Activated CD4-positive, CD25-positive, alpha-beta regulatory T cell (primary cell): ENCODE measurements at places on chromosomes 1 and 21.

- DNase-seq: no peak
Observed at GRCh38 chr1:240414237-240414636, 197.7 kb downstream of the GREM2 start.

DNA sequence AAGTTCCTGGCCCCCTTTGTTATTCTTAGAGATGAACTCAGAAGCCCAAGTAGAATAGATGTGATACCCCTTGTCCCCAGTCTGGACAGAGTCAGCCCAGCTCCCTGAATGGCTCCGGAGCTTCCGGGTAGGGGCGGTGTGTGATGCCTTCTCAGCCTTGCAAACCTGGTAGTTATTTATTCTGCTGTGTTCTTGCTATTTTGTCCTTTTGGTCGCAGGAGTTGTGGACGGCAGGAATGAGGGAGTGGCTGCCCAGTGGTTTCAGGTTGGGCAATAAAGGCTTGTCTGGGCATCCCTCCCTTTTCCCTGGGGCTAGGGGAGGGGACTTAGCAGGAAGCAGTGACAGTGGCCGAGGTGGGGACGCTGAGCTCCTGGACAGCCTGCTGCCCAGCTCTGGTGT lies 2.8 kb downstream of the PTPRU start:
- no peak for DNase-seq

DNA sequence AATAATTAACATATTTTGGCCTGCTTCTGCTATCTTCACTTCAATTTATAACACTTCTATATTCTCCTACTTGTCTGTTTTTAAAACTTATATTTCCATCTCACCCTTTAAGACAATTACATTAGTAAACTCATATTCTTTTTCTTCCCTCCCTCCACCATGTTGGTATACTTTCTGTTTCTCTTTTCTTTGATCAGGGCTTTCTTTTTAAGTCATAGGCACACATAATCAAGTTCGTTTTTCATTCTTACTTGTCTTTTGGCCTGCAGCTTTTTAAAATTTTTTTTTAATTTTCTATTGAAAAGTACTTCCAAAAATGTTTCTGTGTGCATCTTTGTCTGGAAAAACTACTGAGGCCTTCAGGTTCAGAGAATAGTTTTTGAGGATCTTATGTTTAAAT lies 2.3 kb downstream of the PYHIN1 start:
- no peak for DNase-seq

DNA sequence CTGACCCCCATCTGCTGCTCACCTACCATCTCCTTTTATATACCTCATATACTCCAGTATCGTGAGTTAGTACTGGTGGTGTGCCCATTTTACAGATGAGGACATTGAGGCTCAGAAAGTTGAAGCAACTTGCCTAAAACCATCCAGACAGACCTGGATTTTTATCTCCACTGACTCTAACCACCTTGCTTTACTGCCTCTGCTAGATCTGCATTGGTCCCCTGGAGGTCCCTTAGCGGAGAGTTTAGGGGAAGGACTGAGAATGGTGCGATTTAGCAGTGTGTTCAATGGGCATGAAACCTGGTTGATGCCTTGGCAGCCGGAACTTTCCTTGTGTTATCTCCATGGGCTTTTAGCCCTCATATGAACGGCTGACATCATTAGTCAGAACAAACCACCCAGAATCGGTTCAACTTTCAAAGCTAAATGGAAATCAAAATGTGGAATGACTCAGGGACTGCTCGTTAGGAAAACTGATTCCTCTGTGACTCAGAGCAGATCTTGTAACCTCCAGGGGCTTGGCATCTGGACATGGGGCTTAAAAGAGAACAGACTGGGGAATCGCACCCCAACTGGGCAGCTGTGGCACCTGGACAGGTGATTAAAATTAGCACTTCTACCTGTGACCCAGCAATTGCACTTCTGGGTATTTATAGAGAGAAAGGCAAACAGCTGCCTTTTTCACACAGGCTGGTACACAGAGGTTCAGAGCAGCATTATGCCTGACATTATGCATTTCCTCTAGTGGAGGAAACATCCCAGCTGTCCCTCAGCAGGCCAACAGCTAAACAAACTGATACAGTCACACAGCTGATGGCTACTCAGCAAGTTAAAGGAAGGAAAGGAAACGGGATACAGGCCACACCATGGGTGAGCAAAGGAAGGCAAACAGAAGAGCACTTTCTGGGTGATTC lies 25.3 kb downstream of the TMEM51 start:
- no peak for DNase-seq

DNA sequence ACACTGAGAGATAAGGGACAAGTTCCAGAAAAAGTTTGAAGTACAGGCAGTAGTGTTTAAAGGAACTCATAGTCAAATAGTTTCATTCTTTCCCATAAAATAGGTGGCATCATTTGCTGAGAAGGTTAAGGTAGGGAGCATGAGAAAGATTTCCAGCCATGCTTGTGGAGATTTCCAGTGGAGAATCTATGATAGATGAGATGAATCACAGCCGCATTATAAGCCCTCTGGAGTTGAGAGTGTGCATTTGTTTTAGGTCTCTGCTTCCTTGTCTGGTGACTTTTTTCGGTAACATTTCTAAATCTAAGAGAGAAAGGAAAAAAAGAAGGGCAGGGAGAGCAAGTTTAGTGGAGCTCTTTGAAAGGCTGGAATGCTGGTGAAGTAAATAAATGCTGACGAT lies 108.7 kb downstream of the DISP1 start:
- no peak for DNase-seq

DNA sequence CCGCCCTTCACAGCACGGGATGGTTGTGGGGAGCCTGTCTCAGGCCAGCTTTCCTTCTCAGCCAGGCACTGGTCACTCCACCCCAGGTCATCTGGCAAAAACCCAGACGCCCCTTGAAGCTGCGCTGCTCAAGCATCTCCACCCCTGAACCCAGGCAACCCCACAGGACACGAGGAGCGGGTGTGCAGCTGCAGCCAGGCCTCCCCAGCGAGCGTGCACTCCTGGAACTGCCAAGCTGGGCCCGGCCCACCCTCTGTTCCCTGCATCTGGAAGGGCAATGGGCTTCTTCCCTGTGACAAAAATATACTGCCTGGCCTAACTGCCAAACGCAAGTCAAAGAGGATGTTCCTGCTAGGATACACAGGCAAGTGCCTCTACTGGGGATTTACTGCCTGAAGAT lies 39.7 kb downstream of the SLC66A1 start:
- DNase-seq: no peak

DNA sequence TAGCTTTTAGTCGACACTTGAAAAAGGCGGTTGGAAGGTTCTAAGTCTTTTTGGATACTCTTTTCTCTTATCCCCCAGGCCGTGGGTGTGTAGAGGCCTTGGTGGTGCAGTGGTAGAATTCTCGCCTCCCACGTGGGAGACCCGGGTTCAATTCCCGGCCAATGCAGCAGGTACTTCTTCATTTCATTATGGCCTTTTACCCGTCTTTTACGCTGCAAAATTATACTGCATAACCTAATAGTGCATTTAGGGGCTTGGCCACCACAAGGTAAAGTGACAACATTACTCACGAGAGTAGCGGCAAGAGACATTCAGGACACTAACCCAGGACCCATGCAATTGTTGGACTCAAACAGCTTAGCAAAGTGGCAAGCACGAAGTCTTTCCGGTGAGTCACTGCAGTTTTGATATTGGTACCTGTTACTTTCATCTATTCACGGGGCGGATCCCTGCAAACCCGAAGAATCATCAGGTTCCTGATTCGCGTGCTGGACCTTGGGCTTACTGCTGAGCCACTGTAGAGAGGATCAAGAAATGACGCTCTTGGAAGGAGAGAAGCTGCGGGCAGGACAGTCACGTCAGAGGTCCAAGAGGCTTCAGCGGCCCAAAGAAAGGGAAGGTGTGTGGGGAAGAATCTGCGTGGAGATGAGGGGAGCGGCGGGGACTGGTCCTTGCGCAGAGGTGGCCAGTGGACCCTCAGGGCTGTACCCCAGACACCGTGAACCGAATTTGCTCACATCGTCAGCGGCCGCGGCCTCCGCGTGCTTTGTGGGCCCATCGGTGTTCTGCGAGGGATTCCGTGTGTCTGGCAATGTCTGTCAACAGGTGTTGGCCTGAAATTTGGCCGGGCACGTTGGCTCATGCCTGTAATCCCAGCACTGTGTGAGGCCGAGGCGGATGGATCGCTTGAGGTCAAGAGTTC lies 12.9 kb upstream of the RNU1-4 start:
- DNase-seq: peak; percentile 22

- DNase-seq: no peak
Observed at GRCh38 chr1:26350701-26351589, 3.0 kb downstream of the CRYBG2 start.

DNA sequence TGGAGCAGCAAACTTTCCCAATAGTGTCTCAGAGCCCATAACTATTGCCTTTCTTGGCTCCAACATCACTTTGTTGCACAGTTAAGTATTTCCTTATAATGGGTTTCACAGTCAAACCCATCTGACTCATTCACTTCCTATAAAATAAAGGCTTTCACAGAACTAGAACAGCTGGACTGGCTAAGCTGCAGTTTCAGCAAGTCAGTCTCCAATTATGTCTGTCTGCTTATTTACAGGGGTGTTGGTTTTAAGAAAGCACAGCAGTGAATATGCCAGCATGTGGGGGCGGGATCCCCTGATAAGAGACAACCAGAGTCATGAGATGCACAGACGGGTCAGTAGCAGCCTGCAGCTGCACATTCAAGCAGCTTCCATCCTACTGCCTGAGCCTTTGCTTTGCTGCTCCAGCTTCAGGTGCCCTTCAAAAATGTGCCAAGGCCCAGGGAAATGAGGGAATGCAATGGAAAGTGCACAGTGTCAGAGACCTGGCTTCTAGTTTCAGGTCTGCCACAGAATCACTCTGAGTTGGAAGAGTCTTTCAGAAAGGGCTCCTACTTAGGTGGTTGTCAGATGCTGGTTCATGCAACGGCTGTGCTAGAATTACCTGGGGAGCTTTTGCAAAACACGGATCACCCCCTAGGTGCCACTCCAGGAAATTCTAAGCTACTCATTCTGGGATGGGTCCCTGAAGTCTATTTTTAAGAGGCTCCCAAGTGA lies 24.8 kb downstream of the RNF19B start:
- no peak for DNase-seq

DNA sequence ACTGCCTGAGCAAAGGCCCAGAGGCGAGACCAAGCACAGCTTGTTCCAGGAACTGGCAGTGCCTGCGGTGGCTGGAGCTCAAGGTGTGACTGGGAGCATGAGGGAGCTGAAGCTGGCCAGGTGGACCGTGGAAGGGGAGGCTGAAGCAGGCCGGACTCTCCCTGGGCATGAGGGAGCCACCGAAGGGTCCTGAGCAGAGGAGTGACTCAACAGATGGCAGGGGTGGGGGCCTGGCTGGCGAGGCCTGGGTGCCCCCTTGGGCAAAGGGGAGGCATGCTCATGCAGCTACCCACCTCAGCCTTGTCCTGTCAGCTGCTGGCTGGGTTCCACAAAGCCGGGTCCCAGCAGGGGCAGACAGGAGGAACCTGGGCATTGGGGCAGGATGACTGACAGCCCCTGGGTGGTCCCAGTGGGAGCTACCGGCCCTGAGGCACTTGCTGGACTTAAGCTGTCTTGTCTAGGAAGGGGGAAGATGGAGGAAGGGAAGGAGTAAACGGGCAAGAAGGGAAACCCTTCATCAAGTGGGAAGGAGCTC lies 118.9 kb downstream of the LACTBL1 start:
- DNase-seq: no peak

DNA sequence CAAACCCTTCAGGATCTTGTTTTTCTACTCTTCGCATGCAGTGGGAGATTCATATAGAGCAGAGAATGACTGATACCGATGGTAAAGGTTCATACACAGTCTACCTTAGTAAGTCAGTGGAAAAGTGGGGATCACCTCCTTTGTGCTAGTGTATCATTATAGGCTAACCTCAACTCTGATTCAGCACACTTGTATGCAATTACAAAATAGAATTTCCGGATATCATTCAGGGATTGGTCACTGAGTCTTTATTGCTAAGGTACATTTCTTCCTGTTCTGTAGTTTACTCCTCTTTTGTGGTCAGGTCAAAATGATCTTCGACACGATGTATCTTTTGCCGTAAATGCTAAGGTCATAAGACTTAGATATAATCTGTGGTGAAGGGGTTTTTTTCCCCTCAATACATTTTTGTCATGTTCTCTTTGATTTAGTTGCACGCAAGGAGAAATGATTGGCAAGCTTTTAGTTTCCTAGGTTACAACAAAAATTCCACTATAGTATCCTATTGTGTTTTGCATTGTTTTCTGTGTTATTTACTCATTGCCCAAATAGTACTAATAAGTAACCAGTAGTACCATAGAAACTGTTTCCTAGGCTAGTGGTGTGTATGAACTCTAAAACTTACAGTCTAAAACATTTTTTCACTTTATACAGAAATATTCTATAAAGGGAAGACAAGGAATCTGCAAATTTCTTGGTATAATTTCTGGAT lies 35.7 kb upstream of the PLA2G4A start:
- no peak for DNase-seq

- DNase-seq: no peak
Observed at GRCh38 chr21:44463724-44464123, 8.4 kb downstream of the LRRC3 start.

DNA sequence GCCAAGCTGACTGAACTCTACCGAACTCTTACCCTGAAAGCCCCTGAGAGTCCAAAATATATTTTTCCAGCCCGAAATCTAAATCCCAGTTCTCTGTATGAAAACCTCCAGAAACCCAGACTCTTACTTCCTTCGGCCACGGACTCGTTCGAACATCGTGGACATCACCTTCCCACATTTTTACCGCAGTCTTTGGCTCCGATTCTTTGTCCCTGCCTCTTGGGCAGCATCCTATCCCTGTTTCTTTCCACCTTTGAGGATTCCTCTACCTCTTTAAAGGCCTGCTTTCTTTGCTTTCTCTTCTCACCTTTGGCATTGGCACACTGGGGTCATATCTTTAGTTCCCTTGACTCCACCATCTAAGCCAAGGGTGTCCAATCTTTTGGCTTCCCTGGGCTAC lies 932 bp upstream of the USP24 start:
- no peak for DNase-seq
